Naive thymus-derived CD4-positive, alpha-beta T cell (primary cell): ENCODE measurements at places on chromosomes 16 and 17. TPM values are rescaled to one million over a fixed set of nuclear protein-coding genes. Genes with fewer than 3 reads are reported as not detected.
A peak's percentile ranks its signal among the peaks of the same experiment; 100 is the strongest.

Gene ANKS3
- 32.0 TPM for total RNA-seq

Gene HSPB9
- not detected for total RNA-seq

Gene MTSS2
- 16.7 TPM for total RNA-seq

Gene CA7
- total RNA-seq, result not detected

Gene FAM117A
- 99.1 TPM for total RNA-seq

Gene NAGLU
- 21.9 TPM for total RNA-seq

Gene TEX2
- 19.2 TPM for total RNA-seq

Gene ZNF778
- 6.3 TPM for total RNA-seq

Gene MYH13
- total RNA-seq, result not detected in 2 replicates

Gene SDR42E1
- 4.1 TPM for total RNA-seq

Gene EPN3
- total RNA-seq, result not detected

Gene TMC8
- 593 TPM for total RNA-seq

Gene NPW
- total RNA-seq, result 0.31 and 0.53 TPM in 2 replicates

DNA sequence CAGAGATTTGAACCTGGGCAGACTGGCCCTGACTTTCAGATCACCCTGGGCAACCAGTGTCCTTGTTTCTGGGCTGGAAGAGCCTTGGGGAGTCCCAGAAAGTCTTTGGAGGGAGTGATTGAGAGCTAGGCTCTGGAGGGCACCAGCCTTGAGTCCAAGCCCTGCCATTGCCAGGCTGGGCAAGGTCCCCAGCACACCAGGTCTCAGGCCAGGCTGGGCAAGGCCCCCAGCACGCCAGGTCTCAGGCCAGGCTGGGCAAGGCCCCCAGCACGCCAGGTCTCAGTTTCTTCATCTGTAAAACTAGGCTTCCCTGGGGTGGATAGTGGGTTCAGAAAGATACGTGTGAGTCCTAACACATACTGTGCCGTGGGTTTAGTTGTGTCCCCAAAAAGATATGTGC is 135.0 kb downstream of the IRF8 start:
- DNase-seq, result no peak

GRCh38 chr16:81720973-81721906 is 57.9 kb upstream of the PLCG2 start:
- DNase-seq, result no peak

GRCh38 chr17:77189148-77189547 is 48.4 kb downstream of the SEC14L1 start:
- peak; percentile 28 for DNase-seq

- no peak for DNase-seq
These were observed 52.6 kb downstream of the COX10 start for GRCh38 chr17:14121952-14122351.

- no peak for DNase-seq
These were observed 7.3 kb downstream of the CDH11 start for GRCh38 chr16:65114527-65114926.

GRCh38 chr16:88524973-88525662 is 45.1 kb upstream of the ZC3H18 start:
- no peak for DNase-seq

DNA sequence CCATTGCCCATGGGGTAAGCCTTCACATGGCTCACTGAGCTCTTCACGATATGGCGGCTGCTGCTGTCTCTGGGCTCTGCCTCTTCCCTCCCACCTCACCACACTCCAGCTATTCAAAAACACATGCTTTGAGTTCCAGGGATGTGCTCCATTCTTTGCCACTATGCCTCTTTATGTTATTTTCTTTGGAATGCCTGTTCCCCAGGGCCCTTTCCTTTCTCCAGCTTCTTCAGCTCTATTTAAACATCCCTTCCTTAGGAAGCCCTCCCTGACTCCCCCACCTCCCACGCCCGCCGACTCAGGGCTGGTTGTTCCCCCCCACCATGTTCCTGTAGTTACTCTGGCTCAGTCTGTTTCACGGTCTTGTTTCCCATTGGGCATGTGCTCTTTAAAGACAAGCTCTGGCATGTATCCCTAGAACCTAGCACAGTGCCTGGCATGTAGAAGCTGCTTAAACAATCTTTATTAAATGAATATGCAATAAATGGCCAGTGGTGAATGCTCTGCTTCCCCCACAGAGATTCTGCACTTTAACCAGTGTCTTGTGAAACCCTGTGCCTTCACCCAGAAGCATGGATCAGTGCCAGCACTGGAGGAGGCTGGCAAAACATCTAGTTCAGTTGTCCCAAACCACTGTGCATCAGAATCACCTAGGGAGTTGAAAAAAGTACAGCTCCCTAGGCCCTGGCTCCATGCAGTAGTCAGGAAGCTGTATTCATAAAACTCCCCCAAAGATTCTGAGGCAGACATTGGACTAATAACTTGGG is 6.9 kb downstream of the MYCBPAP start:
- no peak for DNase-seq

DNA sequence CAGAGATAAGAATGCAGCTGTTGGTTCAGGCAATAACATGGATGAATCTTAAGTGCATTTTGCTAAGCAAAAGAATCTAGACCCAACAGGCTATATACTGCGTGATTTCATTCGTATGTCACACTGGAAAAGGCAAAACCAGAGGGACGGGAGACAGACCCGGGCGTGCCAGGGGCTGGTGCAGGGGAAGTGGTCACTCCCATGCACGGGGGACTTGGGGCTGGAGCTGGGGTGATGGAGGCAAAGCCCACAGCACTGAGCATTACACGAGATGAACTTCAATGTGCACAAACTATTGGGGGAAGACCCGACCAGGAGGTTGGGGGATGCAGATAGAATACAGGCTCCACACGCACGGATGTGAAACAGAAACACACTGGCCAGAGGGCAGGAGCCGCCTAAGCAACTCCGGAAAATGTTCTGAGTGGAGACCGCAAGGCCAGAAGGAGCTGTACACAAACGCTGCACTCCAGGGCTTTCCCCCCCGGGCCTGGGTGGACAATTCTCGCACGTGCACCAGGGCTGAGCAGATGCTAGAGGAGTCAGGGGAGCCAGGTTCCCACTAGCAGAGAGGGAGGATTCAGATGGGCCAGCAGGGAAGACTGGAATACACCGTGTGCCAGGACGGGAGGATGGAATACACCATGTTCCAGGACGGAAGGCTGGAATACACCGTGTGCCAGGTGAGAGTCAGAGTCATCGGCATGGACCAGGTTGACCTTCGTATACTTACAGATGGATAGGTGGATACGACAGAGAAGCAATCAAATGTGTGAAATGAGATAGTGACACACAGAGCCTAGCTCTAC is 11.3 kb downstream of the LMF1 start:
- DNase-seq, result no peak

DNA sequence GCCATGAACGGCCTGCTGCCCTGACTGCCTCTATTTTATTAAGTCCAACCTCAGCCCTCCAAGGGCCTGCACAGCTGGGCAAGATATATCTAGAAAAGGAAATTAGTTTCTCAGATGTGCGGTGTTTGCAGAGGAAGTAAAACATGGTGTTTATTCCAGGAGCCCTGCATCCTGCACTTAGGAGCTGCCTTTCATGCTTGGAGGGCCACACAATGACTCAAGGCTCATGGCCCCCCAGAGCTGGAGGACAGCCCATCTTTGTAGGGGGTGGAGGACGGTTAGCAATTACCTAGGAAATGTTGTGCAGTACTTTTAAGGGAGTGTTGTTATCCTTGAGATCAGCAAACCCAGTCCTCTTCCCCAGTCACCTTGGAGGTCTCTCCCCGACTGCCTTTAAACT is 80.5 kb downstream of the COPRS start:
- DNase-seq, result no peak

DNA sequence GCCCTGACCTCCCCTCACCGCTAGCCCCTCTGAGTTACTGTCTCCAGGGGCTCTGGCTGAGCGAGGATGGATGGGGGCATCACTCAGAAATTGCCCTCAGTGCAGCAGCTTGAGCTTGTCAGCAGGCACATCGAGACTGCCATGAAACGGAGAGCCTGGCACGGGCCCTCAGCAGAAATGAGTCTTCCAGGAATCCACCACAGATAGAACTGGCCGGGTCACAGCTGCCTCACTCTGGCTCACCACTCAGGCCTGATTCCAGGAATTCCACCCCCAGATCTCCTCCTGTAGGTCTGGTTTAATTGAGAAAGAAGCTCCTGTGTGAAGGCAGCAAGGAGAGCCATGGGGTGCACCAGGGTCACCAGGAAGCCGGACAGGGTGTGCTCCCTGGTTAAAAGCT is 85.5 kb downstream of the GSG1L start:
- no peak for DNase-seq

- no peak for DNase-seq
These were observed 247.8 kb downstream of the ENGASE start for GRCh38 chr17:79322211-79323123.

- peak; percentile 38 for DNase-seq
These were observed 11.9 kb downstream of the TBX2 start for GRCh38 chr17:61411261-61412142.

GRCh38 chr16:3963203-3963602 is 82.7 kb upstream of the CREBBP start:
- DNase-seq, result no peak

DNA sequence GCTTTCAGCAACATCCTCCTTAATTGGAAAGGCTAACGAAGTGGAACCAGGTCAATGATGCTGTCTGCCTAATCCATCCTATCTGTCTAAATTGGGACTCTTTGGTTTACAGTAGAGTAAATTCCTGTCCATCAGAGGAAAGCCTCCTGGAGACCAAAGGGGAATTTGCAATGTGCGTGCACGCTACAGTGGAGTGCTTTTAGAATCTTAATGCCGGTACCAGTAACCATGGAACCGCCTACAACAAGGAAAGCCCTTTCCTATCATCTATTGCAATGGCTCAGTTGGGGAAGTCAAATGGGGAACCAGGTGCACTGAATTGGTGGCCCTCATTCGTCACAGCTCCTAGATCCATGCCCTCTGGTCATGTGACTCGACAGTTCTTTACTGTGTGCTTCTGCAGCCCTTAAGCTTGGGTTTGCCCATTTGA is 110.1 kb downstream of the XYLT1 start:
- DNase-seq, result no peak

DNA sequence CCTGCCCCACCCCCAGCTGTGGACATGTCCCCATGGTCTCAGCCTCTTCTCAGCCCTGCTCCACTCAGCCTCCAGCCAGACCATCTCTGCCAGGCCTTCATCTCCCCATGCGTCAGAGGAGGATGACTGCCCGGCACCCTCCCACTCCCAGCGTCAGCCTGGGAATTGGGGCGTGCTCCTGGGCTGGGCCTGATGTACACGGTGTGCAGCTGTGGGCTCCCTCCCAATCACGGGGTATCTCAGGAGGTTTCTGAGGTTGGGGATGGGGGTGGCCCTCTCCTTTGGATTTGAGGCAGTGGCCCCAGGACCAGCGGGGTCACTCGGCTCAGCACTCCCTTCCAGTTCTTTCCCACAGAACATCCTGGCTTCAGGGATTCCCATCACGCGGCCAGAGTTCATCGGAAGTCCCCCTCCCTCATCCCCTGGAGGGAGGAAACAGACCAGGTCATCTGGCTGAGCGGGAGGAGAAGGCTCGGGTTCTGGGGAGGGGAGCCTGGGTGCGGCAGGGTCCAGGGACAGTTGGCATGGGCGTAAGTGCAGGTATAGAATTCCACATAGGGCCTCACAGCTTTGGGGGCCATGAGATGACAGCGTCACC is 36.9 kb downstream of the SOCS3 start:
- DNase-seq, result no peak

DNA sequence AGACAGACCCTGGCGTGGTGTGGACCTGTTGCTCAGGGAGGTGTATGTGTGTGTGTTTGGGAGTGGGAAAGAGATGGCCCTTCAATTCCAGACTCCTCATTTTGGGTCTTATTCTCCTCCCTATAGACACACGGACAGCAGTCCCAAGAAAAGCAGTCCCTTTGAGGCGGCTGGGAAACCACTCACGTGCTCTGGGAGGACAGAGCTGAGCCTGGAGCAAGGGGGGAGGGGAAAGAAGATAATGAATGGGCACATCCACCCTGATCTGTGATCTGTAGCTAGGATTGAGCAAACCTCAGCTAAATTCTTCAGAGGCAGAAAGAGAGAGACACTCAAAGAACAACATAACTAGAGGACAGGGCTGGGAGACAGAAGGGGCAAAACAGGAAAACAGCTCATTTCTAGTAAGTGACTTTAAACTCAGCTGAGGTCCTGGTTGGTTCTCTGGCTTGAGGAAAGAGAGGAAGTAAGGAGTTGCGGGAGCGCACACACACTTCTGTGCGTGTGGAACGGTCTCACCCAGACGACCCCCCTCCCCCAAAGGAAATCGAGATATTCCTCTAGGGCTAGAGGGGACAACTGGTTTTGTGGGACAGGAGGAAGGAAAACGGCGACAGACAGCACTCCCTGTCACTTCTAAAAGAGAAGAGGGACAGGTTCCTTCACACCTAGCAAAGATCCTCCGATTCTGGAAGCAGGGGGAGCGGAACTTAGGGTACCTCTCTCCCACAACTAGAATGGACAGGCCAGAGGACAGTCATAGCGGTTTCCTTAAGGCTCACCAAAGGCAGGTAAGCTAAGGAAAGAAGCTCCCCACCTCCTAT is 658 bp downstream of the RAB5C start:
- no peak for DNase-seq

GRCh38 chr16:66271074-66272060 is 95.1 kb upstream of the CDH5 start:
- DNase-seq, result no peak

- DNase-seq, result no peak
These were observed 102.5 kb upstream of the CDH5 start for GRCh38 chr16:66263973-66264310.

- no peak for DNase-seq
These were observed 12.6 kb downstream of the CACNG1 start for GRCh38 chr17:67056746-67057490.

DNA sequence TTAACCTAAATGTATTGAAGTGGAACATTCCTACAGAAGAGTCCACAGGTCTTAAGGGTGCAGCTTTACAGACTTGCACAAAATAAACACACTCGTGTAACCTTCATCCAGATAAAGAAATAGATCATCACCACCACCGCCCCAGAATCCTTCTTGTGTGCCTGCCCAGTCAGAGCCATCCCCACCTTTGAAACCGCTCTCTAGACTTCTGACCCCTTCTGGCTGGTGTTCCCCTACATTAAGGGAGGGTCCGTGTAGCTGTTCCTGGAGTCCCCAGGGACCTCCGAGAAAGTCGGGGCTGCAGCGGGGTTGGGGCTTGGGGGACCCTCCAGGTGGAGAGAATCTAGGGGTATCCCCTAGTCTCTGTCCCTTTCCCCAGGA is 9.4 kb downstream of the TBX4 start:
- DNase-seq, result no peak

DNA sequence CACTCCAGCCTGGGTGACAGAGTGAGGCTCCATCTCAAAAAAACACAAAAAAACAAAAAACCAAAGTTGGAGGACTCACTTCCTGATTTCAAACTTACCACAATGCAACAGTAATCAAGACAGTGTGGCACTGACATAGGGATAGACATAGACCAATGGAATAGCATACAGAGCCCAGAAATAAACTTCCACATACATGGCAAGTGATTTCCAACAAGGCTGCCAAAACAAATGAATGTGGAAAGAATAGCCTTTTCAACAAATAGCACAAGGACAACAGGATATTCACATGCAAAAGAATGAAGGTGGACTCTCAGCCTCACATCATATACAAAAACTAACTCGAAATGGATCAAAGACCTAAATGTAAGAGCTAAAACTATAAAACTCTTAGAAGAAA is 36.8 kb upstream of the RASD1 start:
- no peak for DNase-seq
